ENCODE measurements at places on chromosomes 7 and 10.

DNA sequence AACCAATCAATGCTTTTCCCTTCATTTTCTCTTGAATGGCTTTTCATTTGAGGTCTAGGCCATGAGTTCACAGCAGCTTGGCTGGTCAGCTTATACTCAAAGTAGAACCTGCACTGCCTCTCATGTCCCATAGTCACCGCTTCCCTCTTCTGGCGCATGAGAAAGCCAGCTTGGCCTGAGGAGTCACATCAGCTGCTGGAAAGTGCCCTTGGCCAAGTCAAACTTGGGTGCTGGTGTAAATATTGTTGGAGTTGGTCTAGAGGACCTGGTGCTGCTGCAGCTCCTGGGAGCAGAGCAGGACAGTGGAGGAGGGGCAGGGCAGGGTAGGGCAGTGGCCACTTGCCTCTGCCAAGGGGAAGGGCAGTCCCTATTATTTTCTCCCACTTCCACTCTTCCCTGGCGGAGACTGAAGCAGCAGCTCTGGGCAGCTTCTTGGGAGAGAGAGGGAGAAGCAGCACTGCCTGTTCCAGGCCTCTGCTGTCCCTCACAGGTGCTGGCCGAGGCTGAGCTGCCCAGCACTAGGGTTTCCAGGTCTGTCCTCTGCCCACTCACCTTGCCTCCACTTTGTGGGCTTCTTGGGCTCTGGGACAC, 12.8 kb downstream of the UBE2D4 start:
- no peak for DNase-seq

DNA sequence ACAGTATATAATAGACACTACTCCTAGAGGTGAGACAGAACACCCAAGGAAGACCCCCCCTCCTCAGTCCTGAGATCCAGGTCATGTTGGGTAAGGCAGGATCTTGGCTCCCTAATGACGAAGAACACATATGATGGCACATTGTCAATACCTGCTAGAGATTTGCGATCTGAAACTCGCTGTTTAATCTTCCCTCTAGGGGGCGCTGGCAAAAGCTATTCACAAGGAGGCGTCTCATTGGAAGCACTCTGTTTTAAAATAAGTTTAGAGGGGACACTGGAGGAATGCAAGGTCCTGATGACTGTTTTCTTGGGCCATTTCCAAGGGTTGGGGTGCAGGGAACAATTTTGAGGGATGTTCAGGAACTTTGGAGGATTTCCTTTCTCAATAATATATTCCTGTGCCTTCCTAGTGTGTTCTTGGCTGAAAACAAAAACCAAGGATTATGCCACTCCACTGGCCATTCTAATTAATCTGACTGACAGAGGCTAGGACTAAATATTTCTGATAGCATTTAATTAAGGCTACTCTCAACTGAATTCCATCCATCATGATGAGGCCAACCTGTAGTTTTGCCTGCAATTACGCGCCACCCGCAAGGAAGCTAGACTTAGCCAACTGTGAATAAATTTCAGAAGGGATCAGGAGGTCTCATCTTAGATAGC, 1013.8 kb upstream of the MBL2 start:
- no peak for DNase-seq

DNA sequence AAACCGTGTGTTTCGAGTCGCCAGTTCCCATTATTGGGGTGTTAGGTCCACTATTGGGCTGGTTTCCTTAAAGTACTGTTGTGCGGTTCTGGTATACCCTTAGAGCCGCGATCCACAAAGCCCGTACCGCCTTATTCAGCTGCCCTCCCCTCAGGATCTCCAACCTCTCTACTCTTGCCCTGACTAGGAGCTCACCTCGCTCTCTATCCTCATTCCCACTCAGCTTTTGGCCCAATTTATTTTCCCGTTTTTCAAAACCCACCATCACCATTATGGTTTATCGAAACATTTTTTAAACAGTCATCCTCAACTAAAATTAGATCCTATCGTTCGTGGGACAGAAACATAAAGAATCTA, 461 bp upstream of the ETV1 start:
- DNase-seq = no peak

DNA sequence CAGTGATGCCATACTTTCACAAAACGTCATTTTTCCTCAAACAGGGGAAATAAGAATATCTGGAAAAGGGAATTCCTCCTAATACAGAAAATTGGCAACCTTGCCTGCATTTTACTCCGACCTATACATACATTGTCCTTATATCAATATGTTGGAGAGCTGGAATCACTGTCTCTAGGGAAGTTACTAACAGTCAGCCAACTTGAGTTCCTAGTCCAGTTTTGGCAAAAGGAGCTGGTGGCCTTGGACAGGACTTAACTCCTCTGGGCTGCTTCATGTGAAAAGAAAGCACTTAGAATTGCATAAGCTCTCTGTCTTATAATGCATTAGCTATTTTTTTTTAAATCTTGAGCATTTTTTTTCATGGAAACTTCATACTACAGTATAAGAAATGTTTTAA, 174.2 kb upstream of the HGF start:
- no peak for DNase-seq

- no peak for DNase-seq
Observed at GRCh38 chr7:105963038-105963667, at the start of gene CDHR3. Gene CDHR3, plus strand, starts transcription at chr7:105963264. Its CDS starts 55 bp downstream, at chr7:105963319.

- DNase-seq = no peak
Observed at GRCh38 chr10:71878327-71879034, 27.4 kb upstream of the PSAP start.

GRCh38 chr7:115968596-115968995, 62.0 kb downstream of the TFEC start:
- no peak for DNase-seq

DNA sequence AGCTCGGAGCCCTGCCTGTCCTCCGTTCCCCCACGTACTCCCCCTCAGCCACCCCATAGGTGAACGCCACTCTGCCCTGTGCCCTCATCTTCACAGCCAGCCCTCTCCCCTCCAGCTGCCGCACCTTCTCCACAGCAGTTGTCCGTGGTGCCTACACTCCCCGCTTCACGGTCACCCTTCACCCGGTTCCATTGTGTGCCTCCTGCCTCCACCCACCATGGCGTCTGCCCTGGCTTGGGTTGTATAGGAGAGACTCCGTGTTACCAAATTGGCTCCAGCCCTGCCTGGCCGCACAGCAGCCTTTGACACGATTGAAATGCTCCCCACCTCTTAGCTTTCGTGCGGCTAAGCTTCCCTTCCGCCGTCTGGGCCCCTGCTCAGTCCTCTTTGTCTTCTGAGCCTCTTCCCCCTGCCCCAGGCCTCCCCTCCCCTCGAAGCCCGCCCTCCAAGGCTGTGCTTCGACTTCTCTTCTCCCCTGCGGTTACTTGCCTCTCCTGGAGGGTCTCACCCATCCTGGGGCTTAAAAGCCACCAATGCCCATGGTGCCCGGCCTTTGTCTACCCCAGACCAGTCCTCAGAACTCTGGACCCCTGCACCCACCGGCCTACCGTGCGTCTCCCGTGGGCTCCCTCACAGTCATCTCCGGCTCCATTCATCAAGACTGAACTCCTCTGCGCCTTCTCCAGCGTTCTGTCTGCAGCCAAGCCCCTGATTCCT, 18.5 kb upstream of the NODAL start:
- no peak for DNase-seq

DNA sequence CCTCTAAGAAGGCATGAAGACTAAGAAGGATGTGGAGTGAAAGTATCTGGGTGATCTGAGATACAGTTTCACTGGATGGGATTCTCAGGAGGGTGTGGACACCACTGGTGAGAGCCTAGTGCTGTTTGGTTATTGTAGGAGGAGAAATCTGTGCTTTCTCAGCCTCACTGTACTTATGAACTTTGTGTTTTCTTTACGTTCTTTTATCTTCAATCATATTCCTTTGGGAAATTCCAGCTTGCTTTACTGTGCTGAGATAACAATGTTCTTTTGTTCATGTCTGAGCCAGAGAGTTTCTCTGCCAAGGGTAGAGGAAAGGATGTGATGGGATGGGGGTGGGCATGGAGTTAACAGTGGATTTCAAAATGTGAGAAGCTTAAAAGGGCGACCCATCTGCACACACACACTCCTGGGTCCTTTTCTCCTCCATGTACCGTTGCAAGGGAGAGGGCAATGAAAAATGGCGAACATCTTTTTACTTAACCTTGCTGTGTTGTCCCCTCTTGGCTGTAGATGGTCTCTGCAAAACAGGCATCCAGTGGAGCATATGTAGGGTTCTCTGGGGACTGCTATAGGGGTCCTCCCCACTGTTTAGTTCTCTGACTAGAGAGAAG, 25.0 kb upstream of the TAX1BP1 start:
- DNase-seq = peak; percentile 40

GRCh38 chr10:88493691-88494483, 89.2 kb downstream of the RNLS start:
- DNase-seq = peak; percentile 81

- DNase-seq = peak; percentile 19
Observed at GRCh38 chr10:62589689-62590088, 214.8 kb upstream of the ADO start.

- no peak for DNase-seq
Observed at GRCh38 chr10:78857193-78857592, 211.6 kb upstream of the ZMIZ1 start.

- no peak for DNase-seq
Observed at GRCh38 chr7:24119852-24120251, 164.1 kb upstream of the NPY start.

DNA sequence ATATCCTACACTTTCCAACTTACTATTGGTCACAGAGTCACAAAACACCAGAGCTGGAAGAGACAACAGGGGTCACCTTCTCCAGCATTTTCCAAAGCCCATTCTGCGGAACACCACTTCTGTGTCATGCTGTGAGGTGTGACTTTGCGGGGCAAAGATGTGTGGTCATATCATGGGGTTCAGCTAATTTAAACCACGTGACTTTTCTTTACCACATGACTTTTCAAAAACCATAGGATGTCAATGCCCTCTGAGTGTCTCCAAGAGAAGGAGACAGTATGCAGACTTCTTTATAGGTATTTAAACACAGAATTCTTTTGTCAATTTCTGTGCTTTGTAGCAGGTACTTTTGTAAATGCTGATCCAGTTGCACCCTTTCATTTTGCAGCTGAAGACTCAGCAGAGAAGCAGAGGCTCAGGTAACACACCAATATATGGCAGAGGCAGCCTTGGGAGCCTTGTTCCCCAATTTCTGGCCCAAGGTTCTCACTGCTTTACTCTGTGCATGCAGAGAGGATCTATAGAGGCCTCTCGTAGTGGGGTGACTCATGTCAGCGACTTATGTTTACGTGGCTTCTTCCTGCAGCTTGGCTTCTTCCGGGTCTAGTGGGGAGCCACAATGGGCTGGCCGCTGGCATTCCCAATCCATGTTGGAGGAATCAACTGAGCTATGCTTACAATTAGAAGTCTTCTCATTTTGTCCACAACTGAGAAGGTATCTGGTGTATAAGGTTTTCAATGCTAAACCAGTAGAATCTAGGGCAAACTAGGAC, 104.0 kb upstream of the RHOBTB1 start:
- no peak for DNase-seq

- no peak for DNase-seq
Observed at GRCh38 chr7:107304063-107304462, 135.3 kb downstream of the HBP1 start.

GRCh38 chr10:8085251-8085650, 30.8 kb downstream of the GATA3 start:
- no peak for DNase-seq

DNA sequence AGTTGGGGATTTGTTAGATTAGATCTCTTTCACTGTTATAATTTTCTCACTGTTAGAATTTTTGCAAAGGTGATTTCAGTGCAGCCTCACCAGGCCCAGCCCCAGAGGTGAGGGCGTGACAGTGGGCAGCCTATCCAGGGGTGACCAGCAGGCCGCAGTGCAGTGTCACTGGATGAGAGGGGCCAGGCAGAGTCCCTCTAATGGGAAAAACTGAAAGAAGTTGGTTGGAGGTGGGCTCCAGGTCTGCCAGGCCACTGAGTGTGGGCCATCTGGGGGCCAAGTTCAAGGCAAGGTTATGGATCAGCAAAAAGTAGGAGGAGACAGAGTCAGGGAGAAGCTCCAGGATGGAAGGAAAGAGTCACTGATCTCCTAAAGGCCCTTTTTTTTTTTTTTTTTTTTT, 90.5 kb upstream of the SDK1 start:
- DNase-seq = no peak

GRCh38 chr7:133065301-133065700, 16.6 kb downstream of the CHCHD3 start:
- DNase-seq = no peak

DNA sequence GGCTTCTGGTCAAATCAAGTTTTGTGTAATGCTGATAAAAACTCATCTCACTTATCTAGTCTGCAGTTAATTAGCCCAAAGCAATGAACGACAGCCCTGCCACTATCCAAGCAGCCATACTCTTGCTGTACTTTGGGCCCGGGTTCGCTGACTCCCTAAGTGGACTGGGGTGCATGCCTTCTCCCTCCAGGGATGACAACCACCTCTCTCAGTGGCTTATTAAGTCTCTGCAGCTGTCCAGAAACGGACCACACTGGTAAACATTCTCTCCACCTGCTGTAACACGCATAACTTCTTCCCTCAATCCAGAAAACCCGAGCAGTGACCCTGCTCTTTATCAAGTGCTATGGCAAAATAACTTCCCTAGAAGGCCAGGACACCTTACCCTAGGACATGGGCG, 3.9 kb downstream of the FBXW4 start:
- DNase-seq = no peak

- peak; percentile 91 for DNase-seq
Observed at GRCh38 chr7:16989811-16990413, 108.1 kb upstream of the AGR3 start.

DNA sequence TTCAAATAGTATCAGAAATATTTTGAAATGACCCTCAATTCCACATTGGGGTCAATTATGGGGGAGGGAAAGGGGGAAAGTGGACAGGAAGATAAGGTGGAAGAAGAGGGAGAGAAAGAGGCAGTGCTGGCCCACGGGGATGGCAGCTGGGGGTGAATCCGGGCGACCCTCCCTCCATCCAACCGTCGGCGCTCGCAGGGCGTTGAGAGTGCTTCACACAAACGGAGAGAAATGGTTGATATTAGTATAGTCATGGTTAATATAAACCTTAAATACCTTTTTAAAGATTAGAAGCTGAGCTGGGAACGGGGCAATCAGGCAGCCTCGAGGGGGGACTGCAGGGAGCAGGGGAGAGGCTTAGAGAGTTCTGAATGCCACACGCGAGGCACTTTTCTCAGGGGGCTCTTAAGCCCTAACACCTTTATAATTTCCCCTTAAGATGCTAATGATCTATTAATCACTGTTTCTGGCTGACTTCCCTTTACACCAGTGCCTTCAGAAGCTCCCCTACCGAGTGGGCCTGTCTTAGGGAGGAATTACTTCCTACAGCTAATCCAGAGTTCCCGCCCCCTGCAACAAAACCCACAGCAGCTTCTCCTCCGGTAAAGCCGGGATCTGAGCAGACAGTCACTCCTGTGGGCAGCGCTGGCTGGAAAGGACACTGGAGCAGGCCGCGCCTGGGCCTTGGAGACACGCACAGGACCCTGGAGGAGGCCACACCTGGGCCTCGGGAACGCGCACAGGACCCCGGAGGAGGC, 39.5 kb downstream of the PRKAG2 start:
- DNase-seq = peak; percentile 53

- DNase-seq = peak; percentile 94
Observed at GRCh38 chr7:32506266-32507054, 11.2 kb downstream of the AVL9 start.

DNA sequence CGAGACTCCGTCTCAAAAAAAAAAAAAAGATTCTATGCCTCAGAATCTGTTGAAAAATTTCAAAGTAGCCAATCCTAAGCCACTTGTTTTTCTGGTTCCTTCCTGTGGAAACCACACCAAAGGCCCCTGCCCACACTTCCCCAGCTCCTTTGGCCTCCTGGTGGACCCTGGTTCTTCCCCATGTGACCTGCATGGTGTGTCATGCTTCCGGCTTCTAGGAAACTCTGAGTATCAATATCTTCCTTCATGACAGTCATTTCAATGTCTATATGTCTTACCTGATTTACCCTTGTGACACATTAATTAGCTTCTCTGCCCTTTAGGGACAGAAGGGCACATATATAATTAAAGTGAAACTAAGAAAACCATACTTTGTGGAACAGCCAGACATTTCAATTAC, 80.4 kb upstream of the GRB10 start:
- no peak for DNase-seq
